ENCODE measurements at places on chromosomes 4 and X.

DNA sequence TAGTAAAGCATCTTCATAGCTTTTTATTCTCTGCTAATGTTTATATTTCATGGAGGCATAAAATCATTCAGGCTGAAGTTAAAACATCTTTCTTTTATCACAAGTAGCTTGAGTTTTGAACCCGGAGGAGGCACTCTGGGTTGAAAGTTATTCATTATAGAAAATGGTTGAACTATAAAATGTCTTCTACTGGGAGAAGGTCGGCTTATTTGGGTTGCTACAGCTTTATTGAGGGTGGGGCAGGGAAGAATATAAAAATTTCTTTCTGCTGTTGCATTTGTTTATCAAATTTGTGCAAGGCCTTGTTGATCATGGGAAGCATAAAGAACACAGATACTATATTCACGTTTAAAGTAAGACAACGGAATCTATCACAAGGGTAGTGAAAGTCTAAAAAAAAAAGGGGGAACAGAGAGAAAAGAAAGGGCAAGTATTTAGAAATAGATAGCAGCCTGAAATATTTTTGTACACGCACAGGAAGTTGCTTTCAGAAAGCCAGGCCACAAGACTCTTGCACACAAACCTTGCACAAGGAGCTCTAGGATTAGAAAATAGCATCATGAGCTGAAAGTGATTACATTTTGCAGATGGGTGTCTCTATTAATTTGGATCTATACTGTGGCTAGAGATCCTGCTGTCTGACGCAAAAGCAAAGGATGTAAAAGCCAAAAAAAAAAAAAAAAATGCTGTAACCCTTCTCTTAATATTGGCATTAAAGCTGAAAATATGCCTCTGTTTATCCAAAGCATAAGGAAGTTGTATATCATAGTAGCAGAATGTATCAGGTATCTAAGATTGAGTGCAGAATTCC lies 37.2 kb upstream of the FAM9C start:
- DNase-seq: no peak

- DNase-seq: no peak
These were observed 214.5 kb upstream of the TACR3 start for GRCh38 chr4:103934178-103934789.

DNA sequence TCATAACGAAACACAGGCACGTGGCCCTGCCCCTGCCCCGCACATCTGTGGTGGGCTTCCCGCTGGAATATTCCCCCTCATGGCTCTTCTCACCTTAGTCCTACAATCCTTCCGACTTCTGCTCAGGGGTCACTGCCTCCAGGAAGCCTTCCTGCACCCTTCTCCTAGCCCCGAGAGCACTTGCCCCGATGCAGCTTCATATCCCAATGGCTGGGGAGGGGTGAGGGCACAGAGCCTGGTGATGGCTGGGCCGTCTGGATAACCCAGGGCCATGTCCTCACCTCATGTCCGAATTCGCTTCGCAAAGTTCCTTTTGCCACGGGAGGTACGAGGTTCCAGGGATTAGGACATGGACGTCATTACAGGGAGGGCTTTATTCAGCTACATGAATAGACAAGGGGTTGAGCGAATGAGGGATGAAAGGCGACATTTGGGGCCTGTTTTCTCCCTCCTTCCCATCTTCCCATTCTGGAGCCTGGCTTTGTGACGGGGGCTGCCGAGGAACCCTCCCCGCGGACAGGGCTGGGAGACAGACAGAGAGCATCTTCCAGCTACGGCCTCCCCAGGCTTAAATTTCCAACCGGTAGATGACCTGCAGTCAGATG lies 35.5 kb upstream of the HMX1 start:
- no peak for DNase-seq

GRCh38 chrX:150767475-150768131 lies 74.4 kb downstream of the MTMR1 start:
- no peak for DNase-seq

DNA sequence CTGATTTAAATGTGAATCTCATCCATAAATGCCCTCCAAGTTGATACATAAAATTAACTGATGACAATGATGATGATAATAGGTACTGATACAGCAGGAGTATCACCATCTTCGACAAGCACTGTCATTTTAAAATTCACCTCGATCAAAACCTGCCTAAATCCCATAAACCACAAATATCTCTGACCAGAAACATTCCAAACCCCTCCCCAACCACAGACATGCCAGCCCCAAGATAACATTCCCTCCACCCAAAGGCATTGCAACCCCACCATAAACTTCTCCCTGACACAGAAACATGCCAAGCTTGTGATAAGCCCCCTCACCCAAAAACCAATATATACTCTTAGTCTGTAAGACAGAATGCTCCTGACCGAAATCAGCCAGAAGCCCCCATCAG lies 63.7 kb upstream of the WDFY3 start:
- no peak for DNase-seq

GRCh38 chr4:151797131-151797530 lies 36.3 kb upstream of the GATB start:
- DNase-seq: no peak

- no peak for DNase-seq
These were observed 72.4 kb upstream of the TLR2 start for GRCh38 chr4:153611679-153612078.
